Activated CD4-positive, alpha-beta T cell treated with anti-CD3 and anti-CD28 coated beads, Interleukin-2, amount 10 ng/mL, durations not matched to agents 7 days and 5 days (primary cell): ENCODE measurements at places on chromosomes 4 and X. TPM values are rescaled to one million over a fixed set of nuclear protein-coding genes. Genes with fewer than 3 reads are reported as not detected.

The USP9X gene
- total RNA-seq: 45.5 TPM

DNA sequence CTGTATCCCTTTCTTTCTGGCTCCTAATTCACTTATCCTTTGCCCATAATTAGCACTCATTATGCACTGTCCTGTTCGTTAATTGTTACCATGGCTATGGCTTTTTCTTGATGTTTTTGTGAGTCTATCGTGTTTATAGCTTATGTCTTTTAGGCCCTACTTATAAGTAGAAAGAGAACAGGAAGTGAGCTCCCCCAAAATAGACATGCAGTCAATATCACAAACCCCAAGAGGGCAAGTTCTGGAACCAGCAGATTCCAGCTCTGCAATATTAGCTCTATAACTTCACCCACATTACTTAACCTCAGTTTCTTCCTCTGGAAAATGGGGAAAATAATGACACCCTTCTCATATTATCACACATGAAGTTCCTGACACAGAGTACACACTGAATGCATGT, 7.4 kb upstream of the HS3ST1 start:
- no peak for DNase-seq

DNA sequence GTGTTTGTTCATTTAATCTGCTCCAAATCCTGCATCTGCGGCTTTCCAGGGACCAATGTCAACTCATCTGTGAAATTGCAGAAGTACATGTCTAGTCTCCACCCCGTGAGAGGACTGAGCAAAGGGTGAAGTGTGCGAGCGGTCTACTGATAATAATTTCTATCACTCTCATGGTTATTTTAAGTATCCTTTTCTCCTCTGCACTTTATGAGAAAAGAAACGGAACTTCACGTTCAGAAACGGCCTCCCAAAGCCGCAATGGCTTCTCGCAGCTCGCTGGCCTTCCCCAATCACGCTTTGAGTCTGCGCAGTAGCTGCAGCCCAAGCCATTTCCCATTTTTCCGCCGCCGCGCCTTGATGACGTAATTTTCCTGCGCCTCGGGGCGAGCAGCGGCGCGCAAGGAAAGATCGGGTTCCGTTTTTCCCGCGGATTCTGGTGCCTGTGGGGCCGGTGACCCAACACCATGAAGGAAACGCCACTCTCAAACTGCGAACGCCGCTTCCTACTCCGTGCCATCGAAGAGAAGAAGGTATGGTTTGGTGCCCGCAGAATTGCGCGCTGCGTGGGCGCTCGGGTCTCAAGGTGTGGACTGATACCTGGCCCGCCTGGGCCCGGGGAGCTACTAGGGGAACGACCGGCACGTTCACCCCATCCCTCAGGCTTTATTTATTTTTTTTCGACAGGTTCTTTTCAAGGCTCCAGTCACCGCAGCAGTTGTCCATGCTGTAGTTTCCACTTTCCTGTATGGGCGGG, at the start of gene EXOSC9:
Gene EXOSC9 (plus strand): TSS at position 363 of the 754 bp plus-strand sequence. CDS start 102 bp downstream, at position 465.
- DNase-seq: peak; percentile 94

- DNase-seq: no peak
These were observed 54.4 kb upstream of the KLF3 start for GRCh38 chr4:38609614-38610013.

GRCh38 chr4:144732584-144733428, 86.8 kb downstream of the HHIP start:
- no peak for DNase-seq

DNA sequence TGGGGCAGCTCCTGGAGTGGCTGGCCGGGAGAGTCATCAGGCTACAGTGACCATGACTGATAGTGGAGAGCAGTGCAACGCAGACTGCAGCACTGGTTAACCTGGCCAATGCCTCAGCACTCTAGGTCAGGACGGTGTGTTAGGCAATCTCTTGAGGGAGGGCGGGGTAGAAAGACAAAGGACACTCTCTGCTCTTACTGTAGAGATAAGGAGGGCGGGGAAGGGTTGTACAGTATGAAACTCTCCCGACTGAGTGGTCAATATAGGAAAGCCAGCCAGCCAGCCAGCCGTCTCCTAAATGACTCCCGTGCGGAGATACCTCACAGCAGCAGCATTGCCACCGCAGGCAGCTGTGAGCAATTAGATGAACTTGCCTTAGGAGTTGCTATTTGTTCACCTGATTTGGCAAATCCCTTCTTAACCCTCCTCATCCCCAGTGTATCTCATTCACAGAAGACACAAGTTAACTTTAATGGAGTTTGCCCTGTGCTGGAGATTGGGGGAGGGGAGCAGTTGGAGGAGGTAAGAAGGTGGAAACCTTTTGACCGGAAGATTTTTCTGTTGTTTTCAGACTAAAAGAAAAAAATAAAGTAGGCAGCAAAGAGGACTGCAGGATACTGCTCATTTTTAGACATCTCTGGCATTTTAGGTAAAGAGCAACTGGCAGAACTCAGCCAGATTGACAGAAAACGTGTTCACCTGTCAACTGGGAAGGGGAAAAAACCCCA, 330.5 kb downstream of the HNRNPD start:
- DNase-seq: no peak
